ENCODE measurements at places on chromosomes 2 and 18. TPM values are rescaled to one million over a fixed set of nuclear protein-coding genes. Genes with fewer than 3 reads are reported as not detected.

Gene DSC3
- total RNA-seq = 0.82 TPM

Gene ARHGAP15
- total RNA-seq = 19.2 TPM

Gene LRRC30
- total RNA-seq = not detected

Gene STON1
- total RNA-seq = 3.7 TPM

Gene TBR1
- total RNA-seq = 73.8 TPM

Gene FMNL2
- 93.8 TPM for total RNA-seq

Gene PKP4
- 103 TPM for total RNA-seq

Gene GREB1L
- 1.6 TPM for total RNA-seq

GRCh38 chr2:207243601-207244000 is 77.9 kb upstream of the KLF7 start:
- no peak for DNase-seq

DNA sequence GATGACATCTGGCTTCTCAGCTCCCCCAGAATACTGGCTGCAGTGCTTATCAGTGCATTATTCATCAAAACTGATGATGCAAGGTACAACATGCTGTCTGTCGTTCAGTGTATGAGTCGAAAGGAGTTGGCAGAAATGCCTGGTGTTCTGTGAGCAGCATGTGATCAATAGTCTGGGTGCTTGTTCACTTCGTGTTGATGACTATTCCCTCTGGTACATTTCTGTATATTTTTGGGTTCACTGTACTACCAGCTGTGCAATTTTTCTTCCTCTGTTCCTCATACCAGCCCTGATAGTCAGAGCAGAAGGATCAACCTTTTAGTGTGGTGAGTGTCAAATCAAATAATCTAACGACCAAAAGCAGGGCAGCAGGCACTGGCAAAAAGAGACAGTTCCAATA is 59.0 kb upstream of the KLHL14 start:
- DNase-seq = no peak

DNA sequence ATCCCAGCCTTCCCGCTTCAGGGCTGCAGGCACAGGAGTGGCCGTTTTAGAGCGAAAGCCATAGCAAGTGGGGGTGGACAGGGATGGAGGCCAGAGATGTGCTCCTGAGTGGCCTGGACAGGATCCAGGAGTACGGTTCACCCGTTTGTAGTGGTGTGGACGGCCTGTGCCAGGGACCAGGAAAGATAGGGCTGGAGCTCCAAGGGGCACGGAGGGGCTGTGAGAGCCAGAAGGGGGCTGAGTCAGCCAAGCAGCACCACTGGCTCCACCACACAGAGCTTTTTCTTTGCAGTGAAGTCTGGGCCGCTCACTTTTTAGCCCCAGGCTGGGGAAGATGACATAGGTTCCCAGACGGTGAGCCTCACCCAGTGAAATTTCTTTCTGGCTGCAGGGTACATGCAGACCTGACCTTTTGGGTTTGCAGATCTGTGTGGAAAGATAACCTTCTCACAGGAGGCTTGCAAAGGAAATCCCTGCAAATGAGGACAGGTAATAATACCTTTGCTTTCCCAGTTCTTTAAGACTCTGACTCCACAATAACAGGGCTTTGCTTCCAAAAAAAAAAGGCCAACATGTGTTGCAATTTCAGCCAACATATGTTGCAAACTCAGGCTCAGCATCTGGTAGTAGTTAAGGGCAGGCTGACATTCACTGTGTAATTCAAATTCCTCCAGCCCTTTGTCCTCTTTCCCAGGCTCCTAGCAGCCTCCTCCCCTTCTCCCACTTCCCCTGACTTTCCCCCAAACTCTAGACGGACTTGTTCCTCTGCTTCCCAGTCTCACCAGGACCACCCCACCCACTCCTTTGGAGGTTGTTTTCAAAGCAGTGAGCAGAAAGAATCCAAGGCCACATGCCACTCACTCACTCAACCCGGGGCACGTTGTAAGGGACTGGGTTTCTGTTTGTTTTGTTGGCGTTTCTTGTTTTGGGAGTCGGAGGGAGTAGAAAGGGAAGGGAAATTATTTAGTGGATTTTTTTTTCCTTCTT is 20.3 kb upstream of the LAPTM4A start:
- DNase-seq = no peak

GRCh38 chr18:11759456-11759855 is 70.4 kb downstream of the GNAL start:
- DNase-seq = no peak

GRCh38 chr2:133314795-133315194 is 253.5 kb downstream of the NCKAP5 start:
- no peak for DNase-seq

DNA sequence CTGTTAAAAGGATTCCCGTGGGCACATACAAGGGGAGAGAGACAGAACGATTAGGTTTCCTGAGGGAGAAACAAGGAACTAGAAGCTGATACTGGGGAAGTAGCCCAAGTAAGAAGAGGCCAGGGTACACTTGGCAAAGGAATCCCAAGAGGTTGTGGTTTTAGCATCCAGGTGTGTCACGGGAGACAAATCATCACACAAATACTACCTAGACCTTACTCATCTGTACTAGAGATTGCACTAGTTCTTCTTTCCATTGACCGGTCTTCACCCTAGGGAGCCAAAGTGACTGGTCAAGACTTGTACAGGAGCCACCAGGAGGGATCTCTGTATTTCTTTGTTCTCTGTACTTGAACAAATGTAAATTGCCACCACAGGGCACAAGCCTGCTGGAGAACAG is 14.2 kb upstream of the NR4A2 start:
- no peak for DNase-seq

GRCh38 chr2:196088203-196088602 is 19.6 kb upstream of the DNAH7 start:
- no peak for DNase-seq

GRCh38 chr2:209391776-209392401 is 32.0 kb upstream of the MAP2 start:
- no peak for DNase-seq

DNA sequence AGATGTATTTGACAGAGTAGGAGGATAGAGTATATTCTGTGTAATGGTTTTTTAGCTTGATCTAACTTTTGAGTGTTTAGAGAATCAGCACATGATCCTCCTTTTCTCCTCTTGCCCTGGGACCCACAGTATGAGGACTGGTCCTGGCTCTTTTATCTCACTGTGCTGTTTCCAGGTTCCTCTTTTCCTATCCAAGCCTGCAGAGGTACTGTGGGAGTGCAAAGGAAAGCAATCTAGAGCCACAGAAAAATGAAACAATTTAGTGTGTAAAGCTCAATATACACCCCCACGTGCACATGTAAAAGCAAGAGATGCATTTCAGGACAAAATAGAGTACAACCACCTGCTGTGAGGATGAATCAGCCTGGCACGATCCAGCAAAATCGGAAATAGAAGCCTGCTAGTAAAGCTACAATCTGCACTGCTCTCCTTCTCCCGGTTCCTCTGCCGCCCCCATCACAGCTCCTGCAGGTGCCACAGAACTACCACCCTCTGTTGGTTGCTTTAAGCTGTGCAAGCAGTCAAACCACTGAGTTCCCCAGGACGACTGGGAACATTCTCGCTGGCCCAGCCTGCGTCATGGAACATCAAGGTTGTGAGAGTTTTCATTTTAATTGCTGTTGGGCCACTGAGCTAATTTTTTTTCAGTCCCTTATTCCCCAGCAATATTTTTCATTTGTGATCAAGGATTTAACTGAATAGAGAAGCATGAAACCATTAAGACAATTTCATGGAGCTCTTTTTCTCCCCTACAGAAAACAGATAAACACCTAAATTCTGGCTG is 47.8 kb upstream of the MAPRE3 start:
- DNase-seq = peak; percentile 48

DNA sequence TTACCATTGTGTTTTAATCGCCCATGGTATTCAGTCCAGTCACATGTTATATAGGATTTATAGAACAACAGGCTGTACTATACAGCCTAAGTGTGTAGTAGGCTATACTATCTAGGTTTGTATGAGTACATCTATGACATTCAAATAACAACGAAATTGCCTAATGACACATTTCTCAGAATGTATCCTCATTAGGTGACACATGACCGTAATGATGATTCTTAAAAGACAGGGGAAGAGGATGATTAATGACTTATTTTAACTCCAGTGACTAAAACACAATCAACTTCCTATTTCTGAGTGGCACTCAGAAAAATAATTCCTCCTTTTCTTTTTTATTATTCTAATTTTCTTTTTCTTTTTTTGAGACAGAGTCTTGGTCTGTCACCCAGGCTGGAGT is 63.0 kb upstream of the ACSL3 start:
- no peak for DNase-seq

DNA sequence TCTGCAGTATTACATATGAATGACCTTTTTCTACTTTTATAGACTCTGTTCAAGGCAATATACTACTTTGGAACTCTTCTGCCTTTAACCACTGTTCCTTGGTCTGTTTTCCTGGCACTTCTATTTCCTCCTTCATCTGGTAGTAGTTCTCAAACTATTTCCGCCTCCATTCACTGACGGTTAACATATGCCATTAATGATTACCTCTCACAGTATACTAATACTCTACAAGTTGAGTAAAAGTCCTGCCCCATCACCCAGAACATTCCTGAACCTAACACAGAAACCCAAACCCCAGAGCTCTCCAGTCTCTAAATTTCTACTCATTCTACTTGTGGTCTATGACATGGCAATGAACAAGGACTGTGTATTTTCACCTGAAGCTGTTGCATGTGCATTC is 4.5 kb downstream of the GFPT1 start:
- DNase-seq = no peak

DNA sequence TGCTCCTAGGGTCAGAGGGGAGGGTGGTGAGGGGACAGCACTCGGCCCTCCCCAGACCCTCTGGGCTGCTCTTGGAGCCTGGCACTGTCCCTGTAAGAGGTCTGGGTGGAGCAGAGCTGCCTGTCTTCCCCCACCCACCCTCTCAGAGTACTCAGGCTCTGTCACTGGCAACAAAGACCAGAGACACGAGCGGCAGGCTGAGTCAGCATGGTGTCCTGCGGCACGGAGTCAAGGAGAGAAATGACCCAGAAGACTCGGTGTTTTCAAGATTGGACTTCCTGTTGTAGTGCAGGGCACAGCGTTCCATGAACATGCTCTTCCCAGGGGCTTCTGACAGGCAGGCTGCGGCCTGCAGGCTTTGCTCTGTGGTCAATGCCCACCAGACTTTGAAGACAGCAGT is 19.9 kb downstream of the SIGLEC15 start:
- no peak for DNase-seq

GRCh38 chr2:153189091-153189888 is 289.3 kb downstream of the RPRM start:
- DNase-seq = no peak

DNA sequence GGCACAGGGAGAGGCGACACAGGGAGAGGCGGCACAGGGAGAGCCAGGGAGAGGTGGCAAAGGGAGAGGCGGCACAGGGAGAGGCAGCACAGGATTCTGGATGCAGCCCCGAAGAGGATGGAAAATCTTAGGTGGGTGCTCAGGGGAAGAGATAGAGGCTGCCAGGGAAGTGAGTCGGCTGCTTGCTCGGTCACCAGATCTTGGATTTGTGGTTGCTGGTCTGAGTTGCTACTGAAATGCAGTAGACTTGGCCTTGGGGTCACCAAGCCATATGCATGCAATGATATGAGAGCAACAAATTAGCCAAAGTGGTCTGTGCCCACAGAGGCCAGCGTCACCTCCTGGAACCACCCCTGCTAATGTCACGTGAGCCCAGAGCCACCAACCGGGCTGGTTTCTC is 117.2 kb upstream of the SALL3 start:
- DNase-seq = no peak

DNA sequence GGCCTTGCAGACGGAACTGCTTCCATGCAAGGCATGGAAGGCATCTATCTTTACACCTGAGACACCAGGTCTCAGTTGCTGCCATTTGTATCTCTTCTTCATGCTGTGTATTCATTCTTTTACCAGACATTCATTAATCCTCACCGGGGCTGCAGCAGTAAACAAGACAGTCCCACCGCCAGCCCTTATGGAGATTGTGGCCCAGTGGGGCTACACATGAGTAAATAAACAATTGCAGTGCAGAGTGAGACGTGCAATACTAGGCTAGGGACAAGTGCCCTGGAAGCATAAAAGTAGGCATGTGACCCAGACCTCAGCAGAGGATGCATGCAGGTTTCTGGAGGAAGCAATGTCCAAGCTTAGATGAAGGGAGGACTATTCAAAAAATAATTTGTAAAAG is 497.6 kb upstream of the KLHL29 start:
- DNase-seq = no peak

- no peak for DNase-seq
These were observed 69.1 kb downstream of the PHLPP1 start for GRCh38 chr18:62784338-62784965.

DNA sequence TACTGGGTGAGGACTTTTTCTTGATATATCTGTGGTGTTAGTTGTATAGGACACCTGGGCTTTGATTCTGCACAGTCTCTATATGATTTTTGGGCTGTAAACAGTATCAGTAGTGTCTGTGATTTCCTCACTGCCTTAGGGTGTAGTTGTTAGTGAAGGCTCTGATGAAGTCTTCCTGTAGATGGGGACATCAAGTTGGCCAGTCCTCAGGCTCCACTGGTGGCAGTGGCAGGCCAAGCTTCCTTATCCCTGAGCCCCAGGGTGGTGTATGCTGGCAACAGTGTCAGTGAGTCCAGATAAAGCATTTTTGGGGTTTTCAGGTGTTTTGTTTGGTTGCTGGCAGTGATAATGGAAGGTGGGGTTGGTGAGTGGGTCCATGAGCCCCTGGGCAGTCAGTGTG is 961.4 kb downstream of the DSC3 start:
- no peak for DNase-seq

- no peak for DNase-seq
These were observed 139.6 kb downstream of the TRABD2A start for GRCh38 chr2:84741182-84741822.

GRCh38 chr2:237184192-237184918 is 98.7 kb downstream of the COPS8 start:
- no peak for DNase-seq
